ENCODE measurements at places on chromosomes 3 and 15. TPM values are rescaled to one million over a fixed set of nuclear protein-coding genes. Genes with fewer than 3 reads are reported as not detected.

Gene FBXO40
- total RNA-seq: not detected

Gene IGSF11
- 0.27 TPM for total RNA-seq

Gene CEP97
- 16.6 TPM for total RNA-seq

GRCh38 chr3:196617256-196617655 is 22.2 kb upstream of the NRROS start:
- no peak for DNase-seq

DNA sequence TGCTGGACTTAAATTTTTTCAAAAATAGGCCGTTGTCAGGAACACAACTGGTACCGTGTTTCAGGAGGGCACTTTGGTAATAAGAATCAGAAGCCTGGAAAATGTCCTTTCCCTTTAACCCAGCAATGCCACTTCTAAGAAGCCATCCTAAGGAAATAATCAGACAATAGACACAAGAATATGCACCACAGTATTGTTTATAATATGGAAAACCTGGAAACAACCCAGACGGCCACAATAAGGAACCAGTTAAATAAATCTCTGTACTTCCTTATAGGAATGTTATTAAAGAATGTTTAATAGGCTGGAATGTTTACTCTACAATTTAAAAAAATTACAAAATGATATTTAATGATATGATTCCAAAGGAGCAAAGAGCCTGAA is 30.4 kb upstream of the ATP1B3 start:
- no peak for DNase-seq

DNA sequence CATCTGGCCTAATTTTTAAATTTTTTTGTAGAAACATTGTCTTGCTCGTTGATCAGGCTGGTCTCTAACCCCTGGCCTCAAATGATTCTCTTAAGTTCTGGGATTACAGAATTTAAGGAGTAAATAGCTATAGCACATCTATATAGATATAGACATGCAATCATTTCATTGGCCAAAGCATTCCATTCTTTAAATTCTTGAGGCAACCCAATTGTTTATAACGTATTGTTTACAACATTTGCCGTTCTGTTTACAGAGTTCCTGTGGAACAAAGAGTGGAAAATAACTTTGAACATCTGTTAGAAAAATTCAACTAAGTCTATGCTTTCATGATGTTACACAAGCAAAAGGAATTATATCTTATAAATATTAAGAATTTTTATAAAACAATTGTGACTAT is 205.2 kb upstream of the ROBO2 start:
- no peak for DNase-seq

GRCh38 chr15:68315495-68316031 is 38.0 kb downstream of the FEM1B start:
- no peak for DNase-seq

- no peak for DNase-seq
Measured at GRCh38 chr3:98906230-98906629, 4.7 kb upstream of the DCBLD2 start.
